ENCODE measurements at places on chromosomes 4 and X. TPM values are rescaled to one million over a fixed set of nuclear protein-coding genes. Genes with fewer than 3 reads are reported as not detected.

DNA sequence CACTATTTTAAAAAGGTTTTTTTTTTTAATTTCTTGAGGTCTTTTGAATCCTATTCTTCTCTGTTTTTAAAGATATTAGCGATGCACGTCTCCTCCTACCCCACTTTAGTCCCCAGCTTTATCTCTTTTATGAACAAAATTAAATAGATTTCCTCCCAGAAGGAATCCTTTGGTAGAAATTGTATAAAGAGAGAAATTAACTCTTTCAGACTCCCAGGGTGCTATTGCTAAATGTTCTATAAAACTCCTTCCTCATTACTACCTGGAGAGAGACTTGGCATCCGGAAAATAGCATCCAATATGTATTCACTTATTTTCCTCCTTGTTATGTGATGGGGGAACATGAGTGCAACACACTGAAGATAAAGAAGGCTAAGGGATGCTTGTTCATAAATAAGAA, 16.5 kb upstream of the PACRGL start:
- DNase-seq, result no peak

DNA sequence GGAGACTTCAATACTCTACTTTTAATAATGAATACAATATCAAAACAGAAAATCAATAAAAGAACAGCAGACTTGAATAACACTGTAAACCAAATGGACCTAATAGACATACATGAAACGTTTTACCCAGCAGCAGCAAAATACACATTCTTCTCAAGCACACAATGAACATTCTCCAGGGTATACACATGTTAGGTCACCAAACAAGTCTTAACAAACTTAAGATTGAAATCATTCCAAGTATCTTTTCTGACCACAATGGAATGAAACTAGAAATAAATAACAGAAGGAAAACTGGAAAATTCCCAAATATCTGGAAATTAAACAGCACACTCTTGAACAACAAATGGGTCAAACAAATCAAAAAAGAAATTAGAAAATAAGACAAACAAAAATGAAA, 145.0 kb upstream of the CT83 start:
- DNase-seq, result no peak

- no peak for DNase-seq
Observed at GRCh38 chr4:156884183-156884582, 87.4 kb downstream of the PDGFC start.

DNA sequence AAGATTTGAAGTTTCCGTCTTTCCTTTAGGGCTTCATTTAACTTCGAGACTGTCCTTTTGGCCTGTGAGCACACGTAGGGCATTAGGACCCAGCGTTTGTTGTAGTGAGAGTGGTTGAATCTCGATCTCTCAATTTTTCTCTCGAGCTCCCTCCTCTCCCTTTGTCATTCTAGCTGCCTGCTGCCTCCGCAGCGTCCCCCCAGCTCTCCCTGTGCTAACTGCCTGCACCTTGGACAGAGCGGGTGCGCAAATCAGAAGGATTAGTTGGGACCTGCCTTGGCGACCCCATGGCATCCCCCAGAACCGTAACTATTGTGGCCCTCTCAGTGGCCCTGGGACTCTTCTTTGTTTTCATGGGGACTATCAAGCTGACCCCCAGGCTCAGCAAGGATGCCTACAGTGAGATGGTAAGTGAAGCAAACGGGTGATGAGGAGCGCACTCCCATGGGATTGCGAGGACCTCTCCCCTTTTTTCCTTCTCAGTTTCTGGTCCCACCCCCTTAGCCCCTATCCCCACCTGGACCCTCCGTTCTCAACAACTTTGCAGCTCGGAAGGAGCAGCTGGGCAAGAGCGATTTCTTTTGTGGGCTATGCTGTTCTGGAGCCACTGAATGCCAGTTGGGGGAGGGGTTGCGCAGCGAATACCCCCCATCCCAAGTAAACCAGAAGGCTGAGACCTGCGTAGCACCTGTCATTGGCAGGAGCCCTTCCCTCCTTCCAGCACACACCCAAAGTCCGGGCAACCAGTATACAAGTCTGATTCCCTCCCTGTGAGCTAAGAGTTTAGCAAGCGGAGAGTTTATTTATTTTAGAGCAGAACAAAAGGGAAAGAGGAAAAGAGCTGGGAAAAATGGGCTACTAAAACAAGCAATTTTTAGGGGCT, at the start of gene TMEM35A:
Gene TMEM35A, plus strand, starts transcription at position 164 of the 883 bp plus-strand sequence. Its CDS starts 124 bp downstream, at position 288.
- DNase-seq, result no peak

DNA sequence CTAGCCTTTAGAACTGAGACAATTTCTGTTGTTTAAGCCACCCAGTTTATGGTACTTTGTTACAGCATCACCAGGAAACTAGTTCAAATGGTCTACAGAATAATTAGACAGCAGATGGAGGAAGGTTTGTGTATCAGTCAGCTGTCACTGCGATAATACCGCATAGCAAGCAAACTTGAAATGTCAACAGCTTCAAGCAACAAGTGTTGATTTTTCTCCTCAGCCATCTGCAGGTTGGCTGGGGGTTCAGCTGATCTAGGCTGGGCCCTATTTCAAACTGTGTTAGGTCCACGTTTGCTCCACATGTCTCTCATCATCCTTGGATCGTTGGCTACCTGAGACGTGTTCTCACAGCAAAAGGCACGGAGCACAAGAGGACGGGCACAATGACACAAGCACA, 19.2 kb upstream of the PHEX start:
- DNase-seq, result no peak

- DNase-seq, result no peak
Observed at GRCh38 chrX:14697451-14697850, 168.1 kb downstream of the GLRA2 start.

- no peak for DNase-seq
Observed at GRCh38 chr4:150694438-150694837, 112.5 kb downstream of the MAB21L2 start.

GRCh38 chr4:6420036-6420435, 52.4 kb downstream of the PPP2R2C start:
- no peak for DNase-seq

DNA sequence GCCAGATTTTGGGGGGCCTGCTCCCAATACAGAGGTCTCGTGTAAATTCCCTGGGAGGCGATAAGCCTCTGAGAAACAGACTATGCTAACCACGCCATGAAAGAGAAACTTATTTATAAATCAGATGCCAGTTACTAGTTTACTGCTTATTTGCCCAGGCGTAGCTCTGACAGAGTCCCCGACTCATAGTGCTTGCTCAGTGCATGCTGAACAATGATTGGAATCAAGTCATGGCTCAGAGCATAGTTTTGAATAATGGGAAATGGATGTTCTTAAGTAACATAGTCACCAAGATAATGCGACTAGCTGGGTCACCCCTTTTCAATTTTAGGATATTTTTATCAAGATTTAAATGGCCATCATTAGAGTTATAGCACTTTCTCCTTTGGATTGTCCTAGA, 39.9 kb downstream of the HTT start:
- DNase-seq, result no peak

GRCh38 chrX:94288972-94289371, 615.0 kb downstream of the FAM133A start:
- no peak for DNase-seq

- no peak for DNase-seq
Observed at GRCh38 chrX:12991575-12991974, 16.7 kb downstream of the TMSB4X start.

- no peak for DNase-seq
Observed at GRCh38 chr4:146159384-146160058, 16.0 kb upstream of the LSM6 start.

- DNase-seq, result no peak
Observed at GRCh38 chr4:1247864-1248244, 1.1 kb downstream of the CTBP1 start.

- DNase-seq, result no peak
Observed at GRCh38 chrX:136819031-136819703, 38.4 kb upstream of the ARHGEF6 start.

DNA sequence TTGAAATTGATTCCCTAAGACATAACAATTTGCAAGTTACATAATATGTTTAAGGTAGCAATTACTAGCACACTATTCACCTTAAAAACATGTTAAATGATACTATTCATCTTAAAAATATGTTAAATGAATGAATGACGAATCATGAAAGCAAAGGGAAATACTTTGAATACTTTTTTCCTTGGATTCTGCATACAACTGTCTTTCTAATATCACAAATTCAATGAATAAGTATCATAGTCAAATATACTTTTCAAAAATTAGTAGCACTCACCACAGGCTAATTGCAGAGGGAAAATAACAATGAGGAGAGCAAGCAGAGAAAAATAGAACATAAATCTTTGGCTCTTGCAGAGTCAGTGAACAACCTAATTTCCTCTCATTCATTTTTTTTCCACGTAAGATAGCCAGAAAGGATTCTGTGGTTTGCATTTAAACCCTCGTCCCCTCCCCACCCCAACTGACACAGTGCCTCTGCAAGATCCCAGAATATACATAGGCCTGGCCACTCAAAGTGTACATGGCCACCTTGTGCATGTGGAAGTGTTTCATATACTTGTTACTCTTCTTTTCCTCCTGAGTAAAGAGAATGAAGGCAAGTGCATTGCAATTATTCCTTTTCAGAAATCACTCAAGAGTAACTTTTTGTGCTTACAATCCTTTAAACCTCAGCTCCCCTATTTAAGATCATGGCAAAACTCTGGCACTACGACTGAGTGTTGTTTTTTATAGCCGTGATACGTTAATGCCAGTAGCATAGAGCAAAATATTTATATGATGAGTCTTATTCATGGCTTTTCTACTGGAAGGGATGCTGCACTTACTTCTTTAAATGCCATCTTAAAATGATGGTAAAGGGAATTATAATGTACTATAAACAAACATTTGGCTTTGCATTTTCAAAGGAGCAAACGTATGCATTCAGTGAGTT, 236.4 kb downstream of the PDGFC start:
- no peak for DNase-seq

DNA sequence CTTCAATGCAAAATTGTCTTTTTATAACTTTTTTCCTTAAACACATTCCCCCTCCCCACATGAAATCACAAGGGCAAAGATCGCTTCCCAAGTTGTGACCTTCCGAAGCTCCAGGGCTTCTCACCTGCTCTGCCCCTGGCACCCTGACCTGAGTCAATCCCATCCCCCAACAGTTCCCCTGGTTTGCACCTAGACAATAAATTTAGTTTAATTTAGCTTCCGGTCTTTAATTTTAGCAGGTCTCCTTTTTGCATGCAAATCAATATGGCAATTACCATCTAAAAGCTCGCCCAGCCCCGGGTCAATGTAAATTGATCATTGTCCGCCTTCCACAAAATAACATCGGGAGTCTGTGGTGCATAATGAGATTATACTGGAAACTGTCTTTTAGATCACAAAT, 6.8 kb downstream of the BCOR start:
- DNase-seq, result no peak

DNA sequence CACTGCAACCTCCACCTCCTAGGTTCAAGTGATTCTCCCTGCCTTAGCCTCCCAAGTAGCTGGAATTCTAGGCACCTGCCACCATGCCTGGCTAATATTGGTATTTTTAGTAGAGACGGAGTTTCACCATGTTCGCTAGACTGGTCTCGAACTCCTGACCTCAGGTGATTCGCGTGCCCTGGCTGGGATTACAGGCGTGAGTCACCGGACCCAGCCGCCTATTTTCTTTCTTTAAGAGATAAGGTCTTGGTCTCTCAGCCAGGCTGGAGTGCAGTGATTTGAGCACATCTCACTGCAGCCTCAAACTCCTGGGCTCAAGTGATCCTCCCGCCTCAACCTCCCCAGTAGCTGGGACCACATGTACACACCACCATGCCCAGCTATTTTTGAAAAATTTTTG, 166.5 kb downstream of the DHRSX start:
- no peak for DNase-seq

DNA sequence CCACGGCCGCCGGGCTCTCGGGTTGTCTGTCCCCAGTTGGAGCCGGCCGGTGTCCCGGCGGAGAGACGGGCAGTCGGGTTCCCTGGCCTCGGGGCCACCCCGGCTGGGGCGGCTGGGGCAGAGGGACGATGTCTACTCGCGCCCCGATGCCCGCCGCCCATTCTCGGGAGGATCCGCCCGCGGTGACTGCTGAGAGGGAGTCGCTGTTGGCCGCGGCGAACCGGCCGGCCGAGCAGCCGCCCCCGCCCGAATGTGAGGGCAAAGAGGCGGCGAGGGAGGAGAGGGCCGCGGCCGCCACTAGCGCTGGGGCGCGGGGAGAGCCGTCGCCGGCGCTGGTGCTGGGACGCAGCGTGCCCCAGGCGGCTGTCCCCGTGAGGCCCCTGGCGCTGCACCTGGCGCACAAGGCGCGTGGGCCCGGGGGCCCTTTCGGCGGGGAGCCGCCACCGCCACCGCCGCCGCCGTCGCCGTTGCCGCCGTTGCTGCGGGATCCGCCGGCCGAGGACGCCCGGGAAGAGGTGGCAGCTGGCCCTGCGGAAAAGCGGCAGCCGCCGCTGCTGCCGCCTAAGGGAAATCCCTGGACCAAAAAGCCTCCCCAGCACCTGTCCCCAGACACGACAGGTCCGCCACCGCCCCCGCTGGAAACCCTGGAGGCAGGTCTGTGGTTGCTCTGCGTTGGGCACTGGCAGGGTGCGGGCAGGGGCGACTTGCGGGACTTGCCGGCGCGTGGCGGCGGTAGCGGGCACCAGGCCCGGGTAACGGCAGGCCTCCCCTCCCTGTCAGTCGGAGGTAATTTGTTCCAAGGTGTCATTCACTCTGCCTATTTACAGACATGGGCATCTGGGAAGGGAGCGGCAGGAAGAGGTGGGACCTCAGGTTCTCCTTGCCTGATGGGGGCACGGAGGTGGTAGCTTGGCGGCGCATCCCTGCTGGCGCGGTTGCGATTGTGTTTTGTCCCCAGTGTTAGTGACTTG, 739 bp downstream of the LARP1B start:
- peak; percentile 78 for DNase-seq

GRCh38 chrX:78886550-78886949, 58.6 kb upstream of the P2RY10 start:
- DNase-seq, result no peak

DNA sequence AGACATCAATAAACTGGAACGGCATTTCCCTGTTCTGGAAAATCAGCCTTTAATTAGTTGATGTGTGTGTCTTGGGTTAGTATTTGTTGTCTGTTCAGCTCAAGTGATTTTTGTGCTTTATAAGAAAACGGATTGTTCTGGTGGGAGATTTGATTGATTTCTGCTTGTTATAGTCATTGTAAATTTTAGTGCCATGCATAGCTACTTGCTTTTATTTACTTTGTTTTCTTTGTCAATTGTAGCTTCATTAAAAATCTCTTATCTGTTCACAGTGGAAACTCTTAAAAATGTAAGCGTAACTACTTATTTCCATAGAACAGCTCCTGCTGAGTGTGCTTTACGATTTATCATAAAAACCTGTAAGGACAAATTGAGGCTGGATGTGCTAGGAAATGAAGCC, 253.2 kb downstream of the TENM3 start:
- DNase-seq, result no peak

- DNase-seq, result no peak
Observed at GRCh38 chrX:150258463-150259430, 104.4 kb upstream of the MAMLD1 start.

IL3RA gene
- 0.77 TPM for total RNA-seq

RASL11B gene
- 0.17 TPM for total RNA-seq

TLR8 gene
- total RNA-seq, result 0.17 TPM

HSD17B13 gene
- total RNA-seq, result 0.48 TPM

ZNF630 gene
- 3.8 TPM for total RNA-seq

APLN gene
- total RNA-seq, result 1.9 TPM

CT45A8 gene
- total RNA-seq, result not detected

FUNDC2 gene
- total RNA-seq, result 44.3 TPM

SNCA gene
- 2.8 TPM for total RNA-seq

HNRNPD gene
- total RNA-seq, result 360 TPM

ATP8A1 gene
- 56.3 TPM for total RNA-seq

LRIT3 gene
- total RNA-seq, result 0.17 TPM

F11 gene
- total RNA-seq, result not detected

SH2D1A gene
- 45.8 TPM for total RNA-seq

All from activated naive CD8-positive, alpha-beta T cell treated with anti-CD3 and anti-CD28 coated beads, Interleukin-2, amount 10 ng/mL, durations not matched to agents 7 days and 5 days (primary cell).